ENCODE measurements at places on chromosomes 12 and 14.

- no peak for DNase-seq
Measured at GRCh38 chr14:89900802-89901201, 53.7 kb downstream of the EFCAB11 start.

GRCh38 chr12:55698241-55698955, 9.3 kb downstream of the ITGA7 start:
- no peak for DNase-seq

GRCh38 chr12:112482733-112483132, 64.0 kb downstream of the PTPN11 start:
- DNase-seq, result peak; percentile 43

DNA sequence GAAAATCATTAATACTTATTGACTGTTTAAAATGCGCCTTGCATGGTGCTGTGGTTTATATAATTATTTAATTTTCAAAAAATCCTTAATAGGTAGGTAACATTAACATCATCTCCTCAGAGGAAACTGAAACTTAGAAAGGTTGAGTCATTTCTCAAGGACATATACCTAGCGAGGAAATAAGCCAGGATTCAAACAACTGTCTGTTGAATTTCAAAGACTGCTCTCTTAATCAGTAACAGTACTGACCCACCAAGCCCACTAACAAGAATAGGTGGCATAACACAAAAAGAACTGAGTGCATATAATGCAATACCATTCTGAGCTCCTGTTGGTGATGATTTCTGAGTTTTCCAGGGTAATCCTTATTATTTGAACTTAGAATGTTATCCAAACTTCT, 174.3 kb downstream of the SOX5 start:
- no peak for DNase-seq

DNA sequence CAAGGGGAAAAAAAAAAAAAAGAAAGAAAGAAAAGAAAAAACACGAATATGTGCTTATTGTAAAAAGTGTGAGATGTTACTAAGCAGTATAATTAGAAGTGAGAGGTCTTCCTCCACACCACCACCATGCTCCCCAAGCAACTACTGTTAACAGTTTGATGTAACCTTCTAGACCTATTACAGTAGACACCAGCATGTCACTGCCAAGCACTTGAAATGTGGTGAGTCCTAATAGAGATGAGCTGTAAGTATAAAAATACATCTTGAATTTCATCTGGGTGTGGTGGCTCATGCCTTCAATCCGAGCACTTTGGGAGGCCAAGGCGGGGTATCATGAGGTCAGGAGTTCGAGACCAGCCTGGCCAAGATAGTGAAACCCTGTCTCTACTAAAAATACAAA, 8.1 kb upstream of the SNRNP35 start:
- no peak for DNase-seq

- no peak for DNase-seq
Measured at GRCh38 chr12:51333536-51333935, 9.6 kb upstream of the BIN2 start.

DNA sequence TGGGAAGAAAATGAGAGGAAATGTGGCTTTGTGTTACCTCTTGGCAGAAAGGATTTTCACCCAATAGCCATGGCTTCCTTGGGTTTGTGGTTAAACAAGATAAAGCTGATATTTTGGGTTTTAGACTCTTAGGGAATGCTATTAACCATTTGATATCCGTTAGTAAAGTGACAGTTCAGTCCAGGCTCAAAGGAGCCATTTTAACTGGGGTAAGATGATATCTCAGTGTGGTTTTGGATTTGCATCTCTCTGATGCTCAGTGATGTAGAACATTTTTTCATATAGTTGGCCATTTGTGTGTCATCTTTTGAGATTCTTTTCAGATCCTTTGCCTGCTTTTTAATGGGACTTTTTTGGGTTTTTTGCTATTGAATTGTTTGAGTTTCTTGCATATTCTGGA, 30.1 kb downstream of the IFT43 start:
- no peak for DNase-seq

- DNase-seq, result no peak
Measured at GRCh38 chr12:10147714-10148403, 17.9 kb upstream of the CLEC7A start.

GRCh38 chr14:76953311-76953945, 75.1 kb downstream of the IRF2BPL start:
- DNase-seq, result peak; percentile 63

GRCh38 chr14:61720294-61720661, 25.0 kb downstream of the HIF1A start:
- DNase-seq, result no peak

DNA sequence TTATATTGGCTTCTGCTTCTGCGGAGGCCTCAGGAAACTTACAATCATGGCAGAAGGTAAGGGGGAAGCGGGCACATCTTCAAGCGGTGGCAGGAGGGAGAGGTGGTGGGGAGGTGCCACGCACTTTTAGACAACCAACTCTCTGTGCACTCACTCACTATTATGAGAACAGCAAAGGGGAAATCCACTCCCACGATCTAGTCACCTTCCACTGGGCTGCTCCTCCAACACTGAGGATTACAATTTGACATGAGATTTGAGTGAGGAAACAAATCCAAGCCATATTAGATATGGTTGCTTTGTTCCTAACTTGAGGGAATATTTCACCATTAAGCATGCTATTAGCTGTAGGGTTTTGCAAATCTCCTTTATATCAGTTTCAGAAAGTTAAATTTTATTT, 80.3 kb downstream of the UNC79 start:
- DNase-seq, result no peak

DNA sequence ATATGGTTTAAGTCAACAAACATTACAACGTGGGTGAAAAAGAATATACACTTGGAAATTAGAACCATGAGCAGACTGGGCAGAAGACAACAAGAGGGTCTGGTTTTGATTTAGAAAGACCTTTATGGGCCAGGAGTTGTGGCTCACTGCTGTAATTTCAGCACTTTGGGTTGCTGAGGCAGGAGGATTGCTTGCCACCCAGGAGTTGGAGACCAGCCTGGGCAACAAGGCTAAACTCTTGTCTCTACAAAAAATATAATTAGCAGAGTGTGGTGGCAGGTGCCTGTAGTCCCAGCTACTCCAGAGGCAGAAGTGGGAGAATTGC, 2.7 kb upstream of the NFKBIA start:
- DNase-seq, result no peak

DNA sequence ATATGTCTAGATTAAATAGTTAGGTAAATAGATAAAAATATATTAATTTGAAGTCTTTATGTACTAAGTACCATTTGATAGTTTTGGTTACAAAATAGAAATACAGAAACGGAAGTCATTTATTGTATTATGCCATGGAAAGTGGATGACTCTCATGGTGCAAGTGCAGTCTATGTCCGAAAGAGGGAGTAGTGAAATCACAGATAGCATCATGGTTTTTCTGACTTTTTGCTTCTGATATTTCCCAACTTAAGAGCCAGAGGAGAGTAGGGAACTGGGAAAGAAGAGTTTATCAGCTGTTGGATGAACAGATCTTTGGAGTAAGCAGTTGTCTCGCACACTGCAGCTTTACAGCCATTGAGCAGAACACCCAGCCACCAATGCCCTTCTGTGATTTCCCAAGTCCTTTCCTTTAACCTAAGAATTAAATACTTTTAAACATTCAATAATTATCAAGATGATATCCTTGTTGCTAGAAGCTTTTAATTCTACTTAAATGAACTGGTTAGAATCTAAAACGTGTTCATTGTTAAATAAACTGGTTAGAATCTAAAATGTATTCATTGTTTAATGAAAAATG, 18.4 kb upstream of the SRGAP1 start:
- DNase-seq, result no peak

GRCh38 chr12:23202728-23203127, 577.8 kb downstream of the ETNK1 start:
- no peak for DNase-seq

DNA sequence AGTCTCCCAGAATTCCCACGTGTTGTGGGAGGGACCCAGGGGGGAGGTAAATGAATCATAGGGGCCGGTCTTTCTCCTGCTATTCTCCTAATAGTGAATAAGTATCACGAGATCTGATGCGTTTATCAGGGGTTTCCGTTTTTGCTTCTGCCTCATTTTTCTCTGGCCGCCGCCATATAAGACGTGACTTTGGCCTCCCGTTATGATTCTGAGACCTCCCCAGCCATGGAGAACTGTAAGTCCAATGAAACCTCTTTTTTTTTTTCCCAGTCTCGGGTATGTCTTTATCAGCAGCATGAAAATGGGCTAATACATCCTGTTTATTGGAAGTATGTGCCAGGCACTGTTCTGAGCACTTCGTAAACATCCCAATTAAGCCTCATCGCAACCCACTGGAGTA, 788 bp downstream of the KRT72 start:
- no peak for DNase-seq

DNA sequence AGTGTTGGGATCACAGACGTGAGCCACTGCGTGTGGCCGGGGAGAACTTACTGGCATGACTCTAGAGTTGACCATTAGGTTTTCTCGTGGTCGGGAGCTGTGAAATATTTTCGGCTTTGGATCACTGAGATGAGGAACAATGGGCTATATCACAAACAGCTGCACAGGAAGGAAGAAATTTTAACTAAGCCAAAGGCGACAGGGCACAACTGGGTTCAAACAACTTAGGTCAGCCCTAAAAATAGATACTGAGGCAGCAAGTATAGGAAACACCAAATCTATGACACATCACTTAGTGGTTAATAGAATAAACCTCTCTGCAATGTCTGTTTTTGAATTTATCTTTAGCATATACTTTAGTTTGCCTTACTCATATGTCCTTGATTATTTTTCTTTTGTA, 162.9 kb downstream of the LRIG3 start:
- DNase-seq, result no peak

- no peak for DNase-seq
Measured at GRCh38 chr14:49769581-49770211, 1.7 kb downstream of the KLHDC2 start.

- peak; percentile 54 for DNase-seq
Measured at GRCh38 chr12:62813031-62813829, 121.7 kb downstream of the PPM1H start.

DNA sequence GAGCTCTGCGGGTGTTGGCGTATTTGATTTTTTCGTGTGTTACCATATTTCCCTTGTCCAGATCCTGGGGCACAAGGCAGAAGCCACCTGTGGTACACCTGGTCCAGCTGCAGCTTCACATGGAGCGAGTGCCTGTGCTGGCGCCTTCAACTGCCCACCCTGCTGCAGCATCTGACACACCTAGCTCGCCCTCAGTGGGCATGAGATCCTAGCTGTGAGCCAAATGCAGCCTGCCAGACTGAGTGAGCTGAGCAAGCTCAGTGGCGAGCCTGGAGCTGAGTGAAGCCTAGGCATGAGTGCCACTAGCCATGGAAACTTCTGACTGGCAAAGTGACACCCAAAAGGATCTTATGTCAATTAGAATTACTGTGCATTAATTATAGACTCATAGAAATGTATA, 1226.8 kb upstream of the FLRT2 start:
- no peak for DNase-seq

DNA sequence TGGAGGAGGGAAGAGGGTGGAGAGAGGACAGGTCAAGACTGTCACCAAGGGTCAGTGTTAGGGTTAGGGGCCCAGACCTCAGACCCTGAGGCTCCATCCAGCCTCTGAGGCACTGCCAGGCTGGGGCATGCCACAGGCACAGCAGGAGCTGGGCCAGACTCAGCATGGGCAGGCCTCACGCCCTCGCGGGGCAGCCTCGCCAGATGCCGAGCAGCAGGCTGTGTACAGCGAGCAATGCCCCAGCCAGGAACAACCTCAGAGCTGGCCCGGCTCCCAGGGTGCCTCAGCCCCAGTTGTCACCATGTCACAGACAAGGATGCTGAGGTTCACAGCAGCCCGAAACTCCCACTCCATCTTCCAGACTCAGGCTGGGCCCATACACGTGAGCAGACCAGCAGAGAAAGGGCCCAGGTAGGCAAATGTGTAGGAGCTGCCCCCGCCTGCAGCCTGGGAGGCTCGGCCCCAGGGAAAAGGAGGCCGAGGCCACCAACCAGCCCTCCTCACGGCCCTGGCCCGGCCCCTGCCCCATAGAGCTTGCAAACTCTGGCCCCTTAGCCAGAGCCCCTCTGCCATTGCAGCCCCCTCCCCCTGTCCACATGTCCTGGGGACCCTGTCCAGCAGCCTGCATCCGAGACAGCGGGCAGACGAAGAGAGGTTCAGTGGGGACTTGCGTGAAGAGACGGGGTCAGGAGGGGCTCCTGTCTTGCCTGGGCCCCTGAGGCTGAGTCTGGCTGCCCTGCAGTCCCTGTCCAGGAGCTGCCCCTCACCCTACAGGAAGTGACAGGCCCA, 7.5 kb downstream of the C14orf180 start:
- no peak for DNase-seq

DNA sequence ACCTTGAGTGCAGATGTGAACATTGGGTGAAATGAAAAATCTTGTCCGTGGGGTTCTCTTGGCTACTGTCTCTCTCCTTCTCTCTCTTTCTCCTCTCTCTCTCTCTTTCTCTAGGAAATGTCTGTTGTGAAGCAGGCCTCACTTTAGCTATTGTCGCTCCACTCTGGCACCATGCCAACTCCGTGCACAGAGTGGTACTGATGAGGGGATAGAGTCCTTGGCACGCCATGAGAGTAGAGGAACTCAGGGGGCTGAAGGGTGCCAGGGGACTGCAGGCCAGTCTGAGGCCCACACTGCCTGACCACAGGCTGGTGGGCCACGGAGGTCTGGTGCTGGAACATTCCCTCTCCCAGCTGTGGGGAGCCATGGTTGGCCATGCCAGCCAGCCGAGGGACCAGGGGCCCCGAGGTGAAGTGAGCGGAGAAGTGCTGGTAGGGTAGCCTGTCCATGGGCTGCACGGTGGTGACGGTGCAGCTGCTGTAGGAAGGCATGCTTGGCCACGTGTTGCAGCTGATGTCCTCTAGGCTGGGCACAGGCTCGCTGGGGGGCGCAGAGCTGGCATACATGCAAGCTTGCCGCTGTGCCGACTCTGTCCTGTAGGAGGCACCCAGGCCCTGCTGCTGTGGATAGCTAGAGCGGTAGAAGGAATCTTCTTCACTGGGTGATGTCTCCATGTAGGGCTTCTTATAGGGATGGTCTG, 50.4 kb downstream of the TBX5 start:
- no peak for DNase-seq

DNA sequence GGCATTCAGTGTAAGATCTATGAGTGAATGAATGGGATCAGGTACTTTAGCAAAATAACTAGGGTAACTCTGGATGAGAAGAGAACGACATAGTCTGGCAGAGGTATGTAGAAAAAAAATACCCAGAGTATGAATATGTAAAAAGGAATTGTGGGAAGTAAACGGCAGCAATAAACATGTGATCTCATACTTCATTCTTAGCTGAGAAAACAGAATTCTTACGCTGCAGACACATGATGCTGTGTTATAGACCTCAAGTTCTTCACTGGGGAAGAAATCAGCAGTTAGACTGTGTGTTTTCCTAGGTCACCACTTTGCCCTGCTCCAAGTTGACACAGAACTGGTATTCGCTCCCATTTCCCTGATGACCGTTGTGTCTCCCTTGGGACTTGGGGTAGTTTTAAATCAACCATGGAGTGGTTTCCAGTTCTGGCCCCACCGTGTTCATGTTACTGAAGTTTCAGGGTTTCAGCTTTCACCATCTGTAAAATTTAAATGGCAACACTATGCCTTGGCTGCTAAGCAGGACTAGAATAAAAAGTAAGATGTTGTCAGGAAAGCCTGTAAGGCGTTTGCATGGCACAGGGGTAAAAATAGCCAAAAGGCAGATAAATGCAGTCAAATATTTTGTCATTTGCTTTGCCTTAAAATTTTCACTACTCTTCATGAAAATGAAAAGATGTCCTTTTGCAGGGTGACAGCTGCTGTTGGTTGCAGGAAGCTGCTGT, 223.7 kb downstream of the PELI2 start:
- no peak for DNase-seq
